Naive thymus-derived CD8-positive, alpha-beta T cell (primary cell): ENCODE measurements at places on chromosomes 7 and 10.

- no peak for DNase-seq
Observed at GRCh38 chr10:8575620-8576019, 521.1 kb downstream of the GATA3 start.

DNA sequence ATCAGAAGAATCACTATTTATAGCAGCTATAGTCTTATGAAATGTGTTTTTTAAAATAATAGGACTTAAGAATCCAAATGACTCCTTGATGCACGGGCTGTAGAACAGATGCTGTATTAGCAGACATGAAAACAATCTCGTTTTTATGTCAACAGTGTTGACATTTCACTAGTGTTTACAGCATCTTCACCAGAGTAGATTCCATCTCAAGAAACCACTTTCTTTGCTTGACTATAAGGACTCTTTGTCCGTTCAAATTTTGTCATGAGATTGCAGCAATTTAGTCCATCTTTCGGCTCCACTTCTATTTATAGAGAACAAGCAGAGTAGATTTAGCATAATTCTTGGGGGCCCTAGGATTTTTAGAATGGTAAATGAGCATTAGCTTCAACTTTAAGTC lies 295.1 kb downstream of the EXOC4 start:
- no peak for DNase-seq

GRCh38 chr10:10418387-10418786 lies 599.3 kb upstream of the CELF2 start:
- no peak for DNase-seq

- DNase-seq: no peak
Observed at GRCh38 chr10:104589871-104590270, 51.2 kb upstream of the SORCS3 start.

GRCh38 chr10:120475844-120476791 lies 19.1 kb downstream of the PLPP4 start:
- DNase-seq: no peak

DNA sequence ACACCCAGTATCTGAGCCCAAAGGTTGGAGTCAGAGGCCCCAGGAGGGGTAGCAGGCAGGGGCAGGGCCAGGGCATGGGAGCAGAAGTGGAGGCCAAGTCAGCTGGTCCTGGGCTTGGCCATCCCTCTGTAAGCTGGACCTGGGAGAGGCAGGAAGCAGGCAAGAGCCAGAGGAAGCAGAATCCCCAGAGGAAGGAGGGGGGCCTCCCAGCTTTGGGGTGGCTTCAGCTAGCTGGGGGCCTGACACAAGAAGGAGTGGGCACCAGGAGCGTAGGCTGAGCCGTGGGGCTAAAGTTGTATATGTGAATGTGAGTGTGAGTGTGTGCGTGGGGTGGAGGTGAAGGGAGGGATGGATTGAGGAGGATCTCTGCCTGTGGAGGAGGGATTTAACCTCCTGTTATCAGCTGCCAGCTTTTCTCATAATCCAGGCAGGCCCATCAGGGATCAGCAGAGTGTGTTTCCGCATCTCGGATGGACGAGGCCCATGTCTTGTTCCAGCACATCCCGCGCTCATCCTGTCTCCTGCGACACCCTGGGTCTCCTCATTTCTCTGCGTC lies 54.0 kb downstream of the NEURL1 start:
- no peak for DNase-seq

DNA sequence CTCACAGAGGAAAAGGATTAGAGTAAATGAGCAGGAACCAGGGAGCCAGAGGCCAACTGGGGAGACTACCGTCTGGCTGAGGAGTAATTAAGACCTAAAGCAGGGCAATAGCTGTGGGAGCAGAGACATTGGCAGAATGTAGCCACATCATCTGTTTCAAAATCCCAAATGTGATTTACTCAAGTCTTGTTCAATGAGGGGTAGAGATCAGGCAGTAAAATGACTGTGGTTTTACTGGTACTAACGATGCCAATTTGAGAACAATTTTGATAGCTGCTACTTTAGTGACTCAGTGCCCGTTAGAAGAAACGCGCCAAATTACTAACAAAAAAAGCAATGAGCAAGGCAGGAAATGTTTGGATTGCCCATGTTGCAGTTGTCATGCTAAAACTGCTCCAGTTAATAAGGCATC lies 12.7 kb upstream of the MIOS start:
- no peak for DNase-seq

DNA sequence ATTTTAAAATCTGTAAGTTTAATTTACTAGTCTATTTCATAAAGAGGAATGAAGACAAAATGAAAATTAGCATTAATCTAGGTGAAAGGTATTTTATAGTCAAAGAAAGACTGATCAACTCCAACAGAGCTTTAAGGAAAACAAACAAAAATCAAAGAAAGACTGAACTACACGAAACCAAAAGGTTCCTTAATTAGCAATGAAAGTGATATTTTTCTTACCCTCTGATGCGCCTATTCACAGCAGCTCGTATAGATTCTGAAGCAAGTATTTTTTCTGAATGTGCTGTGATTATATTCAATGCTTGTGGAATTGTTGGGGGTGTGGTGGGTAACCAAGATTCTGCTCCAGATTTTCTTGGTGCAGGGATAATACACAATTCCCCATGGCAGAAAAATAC lies 11.8 kb downstream of the ECD start:
- no peak for DNase-seq

DNA sequence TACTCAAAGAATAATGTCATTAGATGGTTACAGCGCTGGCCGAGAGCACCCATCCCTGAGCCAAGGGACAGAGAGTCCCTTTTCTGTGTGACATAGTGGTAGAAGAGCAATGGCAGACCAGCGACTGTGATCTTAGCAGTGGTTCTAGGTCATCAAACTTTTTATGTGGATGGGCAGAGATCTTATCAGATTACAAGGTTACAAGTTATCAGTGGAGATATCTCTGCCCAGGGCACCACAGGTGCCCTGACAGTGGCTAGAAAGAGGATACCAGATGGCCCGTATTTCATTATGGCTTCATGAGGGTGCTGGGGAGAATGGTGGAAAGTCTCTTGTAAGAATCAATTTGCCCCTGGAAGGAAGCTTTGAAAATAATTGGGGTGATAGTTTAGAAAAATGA lies 62.7 kb downstream of the CYCS start:
- no peak for DNase-seq

DNA sequence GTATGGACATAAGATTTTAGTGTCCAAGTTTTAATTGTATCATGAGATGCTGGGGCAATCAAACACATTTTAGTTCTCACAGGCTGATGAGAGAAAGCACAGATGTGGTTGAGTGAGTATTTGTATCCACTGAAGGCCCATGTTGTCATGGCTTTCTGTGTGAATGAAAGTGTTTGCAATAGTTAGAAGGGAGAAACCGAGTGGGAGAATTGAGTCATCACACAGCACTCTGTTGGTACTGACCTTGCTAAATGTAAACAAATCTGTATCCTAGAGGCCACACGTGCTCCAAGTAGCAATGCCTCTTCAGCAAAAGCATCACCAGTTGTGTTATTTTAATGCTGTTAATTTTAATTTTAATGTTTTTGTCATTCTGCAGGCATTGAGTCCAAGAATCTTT lies 121.2 kb downstream of the EMX2 start:
- DNase-seq: no peak

DNA sequence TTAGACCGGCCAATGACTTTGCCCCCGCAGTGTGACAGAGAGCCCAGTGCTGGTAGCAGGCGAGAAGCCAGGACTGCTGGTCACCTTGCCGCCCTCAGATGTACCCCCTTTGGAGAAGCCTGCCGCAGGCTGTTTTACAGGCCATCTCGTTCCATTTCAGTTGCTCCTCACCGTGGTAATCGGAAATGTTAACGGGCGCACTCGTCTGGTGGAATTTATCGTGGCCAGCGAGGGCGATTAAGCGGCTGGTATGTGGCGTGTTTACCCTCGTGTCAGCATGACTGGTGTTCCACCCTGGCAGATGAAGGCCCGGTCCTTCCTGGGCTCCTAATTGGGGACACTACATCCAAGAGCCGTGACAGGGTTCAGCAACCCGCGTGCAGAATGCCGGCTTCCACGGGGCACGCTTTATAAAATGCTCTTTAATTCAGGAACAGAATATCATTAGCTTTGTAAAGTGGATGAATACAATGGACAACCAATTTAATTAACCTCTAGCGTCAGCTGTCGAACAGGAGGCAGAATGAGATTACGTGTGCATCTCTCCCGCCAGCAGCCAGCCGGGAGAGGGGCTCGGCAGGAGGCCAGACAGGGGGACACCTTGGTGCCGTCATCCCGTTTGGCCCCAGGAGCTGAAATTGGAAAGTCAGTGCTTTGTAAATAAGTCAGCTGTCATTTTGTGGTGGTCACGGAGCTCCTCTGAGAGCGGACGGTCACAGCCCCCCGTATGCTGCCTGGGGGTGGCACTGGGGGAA lies 108.3 kb downstream of the NKX6-2 start:
- no peak for DNase-seq

DNA sequence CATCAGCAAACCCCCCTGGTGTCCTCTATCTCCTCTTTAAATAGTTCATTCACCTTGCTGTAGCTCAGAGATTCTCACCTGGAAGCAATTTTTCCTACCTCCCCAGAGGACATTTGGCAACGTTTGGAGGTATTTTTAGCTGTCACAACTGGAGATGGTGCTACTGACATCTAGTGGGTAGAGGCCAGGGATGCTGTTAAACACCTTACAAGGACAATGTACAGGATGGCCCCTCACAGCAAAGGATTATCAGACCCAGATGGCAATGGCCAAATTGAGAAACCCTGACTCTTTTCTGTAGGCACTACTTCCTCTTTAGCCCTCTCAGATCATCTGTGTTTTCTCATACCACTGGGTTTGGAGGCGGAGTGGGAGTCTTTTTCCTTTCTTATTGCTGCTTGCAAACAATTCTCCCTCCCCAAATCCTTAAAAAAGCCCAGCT lies 13.2 kb upstream of the TRA2A start:
- no peak for DNase-seq

DNA sequence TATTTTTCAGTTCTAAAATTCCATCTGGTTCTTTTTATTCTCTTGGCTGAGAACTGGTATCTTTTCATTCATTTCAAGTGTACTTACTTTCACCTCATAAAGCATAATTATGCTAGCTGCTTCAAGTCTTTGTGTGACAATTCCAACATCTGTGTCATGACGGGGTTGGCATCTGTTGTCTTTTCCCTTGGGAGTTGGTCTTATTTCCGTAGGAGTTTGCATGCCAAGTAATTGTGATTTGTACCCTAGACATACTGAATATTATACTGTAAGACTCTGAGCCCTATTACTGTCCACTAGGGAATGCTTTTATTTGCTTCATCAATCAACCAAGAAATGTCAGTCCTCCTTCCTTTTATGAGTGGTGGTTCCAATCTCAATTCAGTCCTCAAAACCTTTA lies 24.6 kb upstream of the HUS1 start:
- DNase-seq: no peak

DNA sequence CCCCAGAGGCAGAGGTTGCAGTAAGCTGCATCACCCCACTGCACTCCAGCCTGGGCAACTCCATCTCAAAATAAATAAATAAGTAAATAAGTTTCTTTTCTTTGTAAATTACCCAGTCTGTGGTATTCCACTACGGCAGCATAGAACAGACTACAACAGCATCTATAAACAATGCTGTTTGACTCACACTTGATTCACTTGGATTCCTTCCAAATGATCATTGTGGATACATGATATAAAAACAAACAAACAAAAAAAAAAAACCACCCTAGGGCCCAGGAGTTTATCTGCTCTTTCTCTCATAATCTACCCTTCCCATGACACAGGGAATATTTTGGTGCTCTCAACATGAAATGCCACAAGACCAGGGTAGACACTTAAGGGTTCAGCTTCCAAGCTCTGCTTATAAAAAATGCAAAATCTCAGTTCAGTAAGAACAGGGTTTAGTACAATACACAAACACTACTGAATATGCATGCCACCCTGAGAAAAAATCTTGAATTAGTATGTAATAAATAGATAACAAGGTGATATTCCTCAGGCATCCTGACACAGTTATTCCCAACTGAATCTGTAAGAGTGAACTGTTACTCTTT lies 200.9 kb downstream of the FAM107B start:
- no peak for DNase-seq

DNA sequence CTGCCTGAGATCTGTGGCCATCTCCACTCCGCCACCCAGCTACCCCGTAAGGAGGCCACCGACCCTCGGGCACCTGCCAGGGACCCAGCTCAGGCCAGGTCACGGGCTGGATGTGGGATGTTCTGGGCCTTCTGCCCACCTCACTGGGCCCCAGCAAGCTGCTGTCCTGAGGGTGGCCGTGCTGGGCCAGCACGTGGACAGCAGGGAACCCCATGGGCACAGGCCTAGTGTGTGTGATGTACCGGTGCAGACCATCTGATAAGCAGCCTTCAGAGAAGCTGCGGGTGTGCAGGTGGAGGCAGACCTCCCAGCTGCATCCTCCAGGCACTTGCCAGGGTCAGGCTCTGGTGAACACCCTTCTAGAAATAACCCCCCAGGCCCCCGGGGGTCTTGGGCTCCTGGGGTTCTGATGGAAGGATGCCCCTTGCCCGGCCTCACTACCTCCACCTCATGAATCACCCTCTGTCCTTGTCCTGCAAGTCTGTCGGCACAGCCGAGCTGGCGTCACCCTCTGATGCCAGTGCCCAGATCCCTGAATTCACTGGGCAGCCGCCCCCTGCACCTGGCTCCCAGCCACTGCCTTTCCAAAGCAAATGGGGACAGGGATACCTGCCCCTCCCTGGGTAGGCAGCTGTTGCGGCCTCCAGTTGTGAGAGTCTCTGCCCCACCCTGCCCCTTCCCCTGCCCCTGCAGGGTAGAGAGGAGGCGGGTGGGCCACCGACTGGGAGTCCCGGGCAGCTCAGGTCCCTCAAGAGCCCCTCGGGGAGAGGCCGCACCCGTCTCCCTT lies 139.8 kb downstream of the FAM53B start:
- DNase-seq: no peak

- DNase-seq: no peak
Observed at GRCh38 chr10:124008681-124009080, 84.7 kb downstream of the CHST15 start.

DNA sequence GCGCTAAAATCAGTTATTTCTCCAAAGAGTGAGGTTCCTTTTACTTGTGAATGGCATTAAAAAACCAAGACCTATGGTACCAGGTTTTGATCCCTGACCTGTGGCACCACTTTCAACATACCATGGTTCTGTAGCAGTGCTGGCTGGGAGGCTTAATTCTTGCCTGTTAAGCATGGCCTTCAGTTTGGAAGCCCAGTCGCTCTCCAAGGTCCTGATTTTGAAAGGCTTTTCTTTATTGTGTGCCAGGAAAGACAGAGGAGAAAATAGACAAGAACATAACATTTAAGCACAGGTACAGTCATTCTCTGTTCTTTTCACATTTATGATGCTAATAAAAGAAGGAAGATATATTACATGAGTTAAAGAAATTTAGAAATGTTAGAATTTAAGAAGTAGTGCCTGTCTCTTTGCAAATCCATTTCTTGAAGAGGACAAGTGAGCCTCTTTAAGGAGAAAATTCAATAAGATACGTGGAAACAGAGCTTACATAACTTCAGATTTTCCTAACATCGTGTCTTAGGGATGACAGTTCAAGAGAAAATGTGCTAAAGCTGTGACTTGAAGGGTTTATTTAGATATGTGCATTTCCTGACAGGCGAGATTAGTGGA lies 357.6 kb downstream of the DPP6 start:
- no peak for DNase-seq

GRCh38 chr7:122402235-122402634 lies 97.7 kb upstream of the FEZF1 start:
- no peak for DNase-seq
